MM.1S (cell line): ENCODE measurements at places on chromosomes 7 and 10.

- no peak for DNase-seq
Measured at GRCh38 chr10:120077707-120078492, 185.4 kb downstream of the SEC23IP start.

DNA sequence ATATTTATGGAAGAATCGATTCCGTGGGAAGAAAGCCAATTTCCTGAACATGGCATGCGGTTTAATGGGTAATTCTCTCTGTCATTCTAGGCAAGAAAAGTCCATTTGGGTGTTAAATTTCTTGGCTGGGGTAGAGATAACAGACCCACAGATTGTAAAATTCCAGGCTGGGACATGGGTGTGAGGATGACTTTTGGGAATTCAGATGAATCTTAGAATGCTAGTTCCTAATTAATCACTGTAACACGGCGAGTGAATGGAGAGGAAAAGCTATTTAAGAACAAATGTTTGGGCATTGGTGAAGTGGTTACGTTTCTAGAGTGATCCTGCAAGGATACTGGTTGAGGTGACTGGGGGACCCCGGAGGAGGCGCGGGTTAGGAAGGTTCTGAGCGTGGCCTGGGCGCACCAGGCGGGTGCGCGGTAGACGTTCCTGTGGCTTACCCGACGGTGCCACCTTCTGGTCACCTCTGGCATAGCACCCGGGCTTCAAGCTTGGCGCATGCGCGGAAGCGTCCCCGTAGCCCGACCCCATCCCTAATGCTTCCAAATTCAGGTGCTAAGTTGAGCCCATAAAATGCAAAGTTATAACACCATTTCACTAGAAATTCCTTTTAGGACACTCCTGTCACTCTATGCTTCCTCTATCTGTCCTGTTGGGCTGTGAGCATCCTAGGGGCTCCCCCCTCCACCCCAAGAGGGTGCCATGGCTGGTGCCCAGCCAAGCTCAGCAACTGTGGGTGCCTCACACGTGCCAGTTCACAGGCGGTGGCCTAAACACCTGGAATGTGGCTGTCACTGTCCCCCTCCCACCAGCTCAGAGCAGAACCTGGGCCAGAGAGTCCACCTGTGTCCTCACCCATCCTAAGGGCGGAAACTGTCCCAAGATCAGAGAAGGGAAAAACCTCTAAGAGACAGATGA, 104.4 kb downstream of the PTPRE start:
- peak; percentile 79 for DNase-seq

GRCh38 chr10:109882251-109883057, 40.9 kb downstream of the XPNPEP1 start:
- no peak for DNase-seq

GRCh38 chr7:135718794-135719437, 9.1 kb downstream of the SLC13A4 start:
- DNase-seq = no peak

DNA sequence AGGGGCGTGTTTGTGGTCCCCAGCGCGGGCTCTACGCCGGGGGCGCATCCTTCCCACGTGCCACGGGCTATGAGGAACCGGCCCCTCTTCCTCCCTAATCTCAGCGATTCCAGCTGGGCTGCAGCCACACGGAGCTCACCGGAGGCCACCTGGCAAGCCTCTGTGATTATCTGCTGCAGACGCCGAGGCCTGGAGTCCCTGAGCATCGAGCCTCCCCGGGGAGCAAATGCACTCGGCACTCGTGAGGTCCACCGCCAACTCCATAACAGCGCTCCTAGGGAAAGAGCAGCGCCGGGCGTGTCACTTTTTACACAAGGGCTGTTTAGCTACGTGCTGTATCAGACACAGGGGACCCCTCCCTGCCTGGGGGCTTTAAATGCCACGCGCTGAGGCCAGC, 101.2 kb downstream of the DYNC2I1 start:
- DNase-seq = no peak

DNA sequence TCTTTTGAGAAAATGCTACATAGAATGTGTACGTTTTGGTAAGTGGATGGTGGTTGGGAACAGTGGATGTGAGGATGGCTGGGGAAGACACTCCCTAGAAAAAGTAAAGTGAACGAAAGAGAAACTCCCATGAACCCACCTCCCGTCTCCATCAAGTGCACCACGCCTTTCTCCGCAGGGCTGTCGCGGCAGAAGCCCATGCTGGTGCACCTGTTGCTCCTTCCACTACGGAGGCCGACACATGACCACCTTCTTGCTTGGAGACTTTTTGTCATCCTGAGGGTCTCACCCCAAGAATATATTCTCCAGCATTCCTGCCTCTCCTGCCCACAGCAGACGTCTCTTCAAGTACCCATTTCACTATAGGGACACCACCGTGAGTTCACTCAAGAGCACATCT, 630.4 kb upstream of the PFKP start:
- DNase-seq = no peak

DNA sequence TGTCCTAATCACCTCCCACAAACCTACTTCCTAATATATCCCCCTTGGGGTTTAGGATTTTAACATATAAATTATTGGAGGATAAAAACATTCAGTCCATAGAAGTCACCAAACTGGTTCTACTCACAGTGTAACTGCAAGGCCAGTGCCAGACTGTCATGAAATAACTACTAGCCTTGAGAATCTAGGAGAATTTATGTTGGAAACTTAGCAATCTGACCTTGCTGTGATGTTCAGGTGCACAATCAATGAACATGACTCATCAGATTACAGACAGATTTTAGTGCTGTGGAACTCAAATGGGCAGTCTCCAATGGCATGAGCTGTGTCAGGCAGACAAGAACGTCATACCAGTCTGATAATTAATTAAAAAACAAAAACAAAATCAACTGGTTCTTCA, 571.4 kb upstream of the IGFBP3 start:
- DNase-seq = no peak
